Femur (tissue), 1 donor: ENCODE measurements at places on chromosomes 3 and 15.

DNA sequence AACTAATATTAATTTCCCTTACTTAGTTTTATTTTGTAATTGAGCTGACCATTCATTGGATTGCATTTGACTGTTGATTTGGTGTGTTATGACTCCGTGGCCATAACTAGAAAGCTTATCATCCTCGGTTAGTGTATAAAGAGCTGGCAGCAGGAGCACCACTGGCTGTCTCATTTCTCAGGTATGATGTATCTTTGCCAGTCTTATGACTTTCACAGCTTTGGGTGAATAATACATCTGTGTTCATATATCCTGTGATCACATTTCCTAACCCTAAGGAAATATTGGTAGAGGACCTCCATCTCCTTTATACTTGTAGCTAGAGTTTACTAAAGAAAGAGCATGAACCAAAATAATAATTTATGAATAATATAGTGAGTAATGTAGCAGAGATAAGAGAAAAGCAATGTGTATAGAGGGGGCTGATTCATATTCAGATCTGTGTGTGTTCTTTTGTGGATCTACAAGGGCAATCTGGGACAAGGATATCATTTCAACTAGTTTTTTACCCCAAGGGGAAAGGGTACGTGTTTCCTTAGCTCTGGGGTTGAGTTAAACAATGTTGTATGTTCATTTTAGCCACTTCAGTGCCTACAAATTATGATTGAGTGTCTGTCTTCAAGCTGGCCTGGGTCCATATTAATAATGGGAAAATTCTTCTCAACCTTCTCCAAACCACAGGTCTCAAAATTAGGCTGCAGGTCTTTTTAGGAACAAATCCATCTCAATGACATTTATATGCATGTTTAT lies 901.7 kb downstream of the NTRK3 start:
- no peak for DNase-seq

DNA sequence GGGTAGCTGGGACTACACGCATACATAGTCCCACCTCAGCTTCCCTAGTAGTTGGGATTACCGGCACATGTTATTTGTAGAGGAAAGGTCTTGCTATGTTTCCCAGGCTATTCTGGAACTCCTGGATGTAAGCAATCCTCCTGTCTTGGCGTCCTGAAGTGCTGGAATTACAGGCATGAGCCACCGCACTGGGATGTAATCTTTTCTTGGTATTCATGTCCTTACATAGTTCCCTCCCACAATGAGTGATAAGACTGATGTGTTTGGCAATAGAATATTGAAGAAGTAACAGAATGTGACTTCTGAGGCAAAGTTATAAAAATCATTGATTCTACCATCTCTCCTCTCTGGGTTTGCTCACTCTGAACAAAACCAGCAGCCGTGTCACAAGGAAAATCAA lies 22.7 kb upstream of the ALCAM start:
- no peak for DNase-seq

DNA sequence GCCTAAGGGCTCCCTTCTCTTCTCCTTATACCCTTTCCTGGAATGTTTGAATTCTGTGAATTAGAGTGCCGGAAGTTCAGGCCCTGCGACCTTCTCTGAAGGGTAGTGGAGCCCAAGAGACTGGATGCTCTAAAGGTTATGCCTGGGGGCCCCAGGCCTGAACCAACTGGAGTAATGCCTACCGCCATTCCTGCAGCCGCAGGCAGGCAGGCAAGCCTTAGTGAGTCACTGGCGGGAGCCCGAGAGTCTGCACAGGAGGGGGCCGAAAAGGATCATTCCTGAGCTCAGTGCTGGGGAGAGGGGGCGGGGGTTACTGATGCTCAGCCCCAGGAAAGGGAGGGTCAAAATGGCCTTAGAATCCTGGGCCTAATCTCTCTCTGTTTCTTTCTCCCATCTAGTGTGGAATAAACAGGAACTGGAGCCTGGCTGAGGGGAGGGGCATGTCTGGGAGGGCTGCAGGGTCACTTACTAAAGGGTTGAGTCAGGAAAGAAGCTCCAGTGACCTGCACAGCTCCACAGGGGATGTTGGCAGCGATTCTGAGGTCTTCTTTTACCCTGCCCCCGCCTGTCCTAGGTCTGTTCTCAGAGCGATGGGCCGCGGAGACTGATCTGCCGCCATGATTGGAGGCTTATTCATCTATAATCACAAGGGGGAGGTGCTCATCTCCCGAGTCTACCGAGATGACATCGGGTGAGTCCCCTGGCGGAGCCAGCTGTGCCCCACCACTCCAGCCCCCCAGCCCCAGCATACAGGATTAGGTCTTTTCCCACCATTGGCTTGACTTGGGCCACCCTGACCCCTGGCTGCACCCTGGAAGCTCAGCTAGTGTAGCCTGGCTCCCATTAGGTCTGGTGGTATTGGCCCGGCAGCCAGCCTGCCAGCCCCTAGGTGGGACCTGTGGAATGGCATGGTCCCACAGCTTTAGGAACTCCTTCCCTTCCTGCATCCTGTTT lies 2.0 kb downstream of the AP2M1 start:
- DNase-seq, result peak; percentile 78

DNA sequence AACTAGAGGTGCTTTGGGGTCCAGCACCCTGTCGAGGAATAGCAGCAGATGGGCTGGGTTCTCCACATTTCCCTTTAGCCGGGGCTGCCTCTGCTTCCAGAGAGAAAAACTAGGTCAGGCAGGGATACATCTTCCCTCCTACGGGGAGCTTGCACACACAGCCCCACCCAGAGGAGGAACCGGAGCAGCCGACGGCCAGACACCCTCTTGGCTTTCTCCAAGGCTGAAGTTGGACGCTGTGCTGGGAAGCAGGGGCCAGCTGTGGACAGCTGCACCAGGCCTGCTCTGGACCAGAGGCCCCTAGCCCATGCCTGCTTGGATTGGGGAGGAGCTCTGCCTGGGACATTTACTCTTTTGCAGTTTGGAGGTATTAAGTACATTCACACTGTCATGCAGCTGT lies 44.7 kb upstream of the NR2C2 start:
- peak; percentile 91 for DNase-seq

- DNase-seq, result peak; percentile 56
Observed at GRCh38 chr15:93073465-93073952, 15.5 kb downstream of the RGMA start.

GRCh38 chr15:63474810-63475316 lies 29.5 kb upstream of the USP3 start:
- DNase-seq, result no peak
